RWPE2 (cell line): ENCODE measurements at places on chromosomes 1 and 21.

DNA sequence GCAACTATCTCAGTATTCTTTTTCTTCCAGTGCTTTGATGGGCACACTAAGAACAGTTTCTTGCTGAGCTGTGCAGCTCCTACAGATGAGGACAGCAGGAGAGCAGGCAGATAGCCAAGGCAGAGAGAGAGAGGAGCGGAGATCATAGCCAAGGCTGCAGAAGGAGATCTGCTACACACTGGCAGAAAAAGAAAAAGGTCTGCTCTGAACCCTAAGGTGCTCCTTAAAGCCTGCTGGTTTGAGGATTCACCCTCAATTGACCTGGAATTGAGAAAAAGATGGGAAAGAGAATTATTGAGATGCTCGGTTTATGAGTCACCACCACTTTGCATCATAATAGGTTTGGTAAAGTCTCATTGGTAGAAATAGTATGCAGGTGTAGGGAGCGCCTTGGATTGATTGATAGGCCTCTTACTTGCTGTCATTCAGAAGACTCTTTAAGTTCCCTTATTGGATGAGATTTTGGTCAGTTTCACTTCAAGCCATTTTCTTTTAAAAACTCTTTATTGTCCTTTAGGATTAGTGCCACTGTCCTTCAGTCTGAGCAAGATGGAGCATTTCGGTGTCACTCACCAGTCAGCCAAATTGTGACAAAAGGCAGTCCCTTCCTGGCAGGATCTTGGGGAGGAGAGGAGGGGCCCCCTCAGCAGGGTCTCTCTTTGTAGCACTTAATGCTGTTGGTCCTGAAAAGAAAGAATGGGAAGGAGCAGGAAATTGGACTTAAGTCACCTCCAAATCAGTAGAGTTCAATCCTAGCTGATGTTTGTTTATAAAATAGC is 685.0 kb downstream of the ADGRL2 start:
- no peak for DNase-seq

- no peak for DNase-seq
Observed at GRCh38 chr1:33424610-33425009, 6.3 kb downstream of the PHC2 start.

- no peak for DNase-seq
Observed at GRCh38 chr1:219144658-219145315, 28.9 kb upstream of the LYPLAL1 start.

DNA sequence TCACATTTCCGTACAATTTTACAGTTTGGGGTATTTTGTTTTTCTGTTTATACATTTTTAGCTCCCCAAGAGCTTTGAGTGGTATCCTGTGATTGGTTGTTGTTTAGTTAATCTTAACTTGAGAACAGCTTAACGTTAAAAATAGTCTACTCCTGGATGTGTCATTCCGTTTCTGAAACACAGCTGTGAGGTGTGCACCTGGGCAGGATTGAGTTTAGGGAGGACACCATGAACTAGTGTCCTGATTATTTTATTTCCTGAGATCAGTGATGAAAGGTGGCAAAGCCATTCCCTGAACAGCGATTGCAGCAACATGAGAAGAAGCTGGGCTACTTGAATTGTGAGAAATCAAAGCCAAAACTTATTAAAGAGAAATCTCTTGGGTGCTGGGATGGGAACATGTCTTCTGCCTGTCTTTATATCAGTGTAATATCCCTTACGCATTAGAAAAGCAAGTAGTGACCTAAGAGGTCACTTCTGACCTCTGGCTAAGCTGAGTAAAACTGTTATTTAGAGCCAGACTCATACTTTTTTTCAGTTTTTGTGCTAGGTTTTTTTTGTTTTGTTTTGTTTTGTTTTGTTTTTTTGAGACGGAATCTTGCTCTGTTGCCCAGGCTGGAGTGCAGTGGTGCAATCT is 43.4 kb downstream of the ZBTB40 start:
- no peak for DNase-seq

GRCh38 chr1:99424087-99424486 is 159.8 kb downstream of the PLPPR4 start:
- DNase-seq, result no peak
